ENCODE measurements at places on chromosomes 4 and X.

DNA sequence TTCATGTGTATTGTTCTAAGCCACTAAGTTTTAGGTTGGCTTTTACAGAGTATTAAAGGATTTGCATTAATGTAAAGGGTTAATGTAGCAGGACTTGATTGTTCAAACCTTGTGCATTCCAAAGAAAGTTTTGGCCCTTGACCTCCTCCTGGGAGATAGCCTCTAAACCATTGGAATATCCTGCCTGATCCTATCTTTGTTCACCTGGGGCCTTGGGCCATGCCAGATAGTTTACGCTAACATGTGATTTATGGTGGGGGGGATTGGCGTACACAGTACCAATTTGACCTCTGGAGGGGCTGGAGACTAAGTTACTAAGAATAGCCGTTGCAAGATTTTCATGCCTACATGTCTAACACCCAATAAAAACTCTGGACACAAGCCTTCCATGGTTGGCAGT, 1002.7 kb upstream of the PABPC4L start:
- no peak for DNase-seq

DNA sequence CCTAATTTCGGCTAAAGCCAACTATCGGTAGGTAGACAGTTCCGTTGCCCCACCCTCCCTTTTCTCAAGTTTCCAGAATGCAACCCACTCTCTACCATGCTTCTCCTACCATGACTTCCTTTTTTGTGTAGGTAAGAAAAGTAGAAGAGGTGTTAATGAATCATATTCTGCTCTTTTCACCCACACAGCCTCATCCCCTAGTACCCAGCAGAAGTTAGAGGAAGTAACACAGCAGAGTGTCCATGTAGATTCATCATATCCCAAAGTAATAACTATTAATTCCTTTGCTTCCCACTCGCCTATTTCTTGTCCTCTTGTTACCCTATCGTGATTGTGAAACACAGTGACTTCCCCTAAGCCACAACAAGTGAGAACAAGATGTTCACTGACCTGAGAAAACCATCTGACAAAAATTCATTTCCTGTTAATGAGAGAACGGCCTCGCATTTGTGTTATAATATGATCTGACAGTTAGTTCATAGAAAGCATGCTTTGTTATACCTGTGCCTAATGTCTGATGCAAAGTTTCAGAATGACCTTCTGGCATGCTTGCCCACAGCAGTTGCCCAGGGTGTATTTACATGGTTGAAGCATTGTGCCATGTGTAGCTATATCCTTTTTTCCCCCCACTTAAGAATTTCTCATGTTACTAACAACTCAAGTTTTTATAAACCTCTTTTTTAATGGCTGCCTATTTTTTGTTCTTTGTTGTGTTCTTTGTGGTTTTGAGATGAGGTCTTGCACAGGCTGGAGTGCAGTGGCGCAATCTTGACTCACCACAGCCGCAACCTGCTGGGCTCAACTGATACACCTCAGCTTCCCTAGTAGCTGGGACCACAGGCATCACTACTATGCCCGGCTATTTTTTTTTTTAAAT, 185.6 kb downstream of the RAP1GDS1 start:
- no peak for DNase-seq

GRCh38 chrX:49166914-49167739, 4.6 kb downstream of the MAGIX start:
- peak; percentile 80 for DNase-seq

GRCh38 chr4:35934320-35934981, 309.9 kb downstream of the ARAP2 start:
- no peak for DNase-seq

GRCh38 chr4:122300776-122301175, 78.0 kb upstream of the ADAD1 start:
- DNase-seq, result no peak

DNA sequence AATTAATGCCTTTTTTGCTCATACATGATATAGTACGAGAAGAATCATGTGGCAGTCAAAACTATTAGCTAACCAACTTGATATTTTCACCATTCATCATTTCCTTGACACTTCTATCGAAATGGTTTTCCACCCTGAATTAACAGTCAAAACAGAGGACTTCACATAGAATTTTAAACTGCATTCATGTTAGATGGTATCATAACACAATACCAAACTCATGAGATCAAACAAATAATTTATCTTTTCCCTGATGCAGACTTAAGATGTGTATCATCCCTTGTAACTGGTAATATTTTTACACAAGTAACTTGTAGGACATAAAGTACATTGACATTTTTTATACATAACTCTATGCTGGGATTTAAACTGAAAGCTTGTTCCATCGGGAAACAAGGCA, 18.2 kb upstream of the ANTXR2 start:
- no peak for DNase-seq

- no peak for DNase-seq
Observed at GRCh38 chr4:84691170-84691691, 108.3 kb downstream of the CDS1 start.

DNA sequence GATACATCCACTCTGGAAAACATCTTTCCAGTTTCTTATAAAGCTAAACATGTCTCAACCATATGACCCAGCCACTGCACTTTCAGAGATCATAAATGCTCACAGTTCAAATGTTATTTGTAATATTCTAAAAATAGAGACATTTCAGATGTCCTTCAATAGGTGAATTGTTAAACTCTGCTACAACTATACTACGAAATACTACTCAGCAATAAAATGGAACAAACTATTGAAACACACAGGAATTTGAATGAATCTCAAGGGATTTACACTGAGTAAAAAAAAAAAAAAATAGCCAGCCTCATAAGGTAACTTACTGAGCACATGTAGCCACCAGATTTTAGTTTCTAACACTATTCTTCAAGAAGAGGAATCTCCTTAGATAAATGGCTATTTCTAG, 253.9 kb downstream of the PCDH18 start:
- no peak for DNase-seq

GRCh38 chr4:8217871-8218270, 18.8 kb downstream of the SH3TC1 start:
- DNase-seq, result no peak

GRCh38 chr4:84547211-84547610, 35.7 kb upstream of the CDS1 start:
- DNase-seq, result no peak

DNA sequence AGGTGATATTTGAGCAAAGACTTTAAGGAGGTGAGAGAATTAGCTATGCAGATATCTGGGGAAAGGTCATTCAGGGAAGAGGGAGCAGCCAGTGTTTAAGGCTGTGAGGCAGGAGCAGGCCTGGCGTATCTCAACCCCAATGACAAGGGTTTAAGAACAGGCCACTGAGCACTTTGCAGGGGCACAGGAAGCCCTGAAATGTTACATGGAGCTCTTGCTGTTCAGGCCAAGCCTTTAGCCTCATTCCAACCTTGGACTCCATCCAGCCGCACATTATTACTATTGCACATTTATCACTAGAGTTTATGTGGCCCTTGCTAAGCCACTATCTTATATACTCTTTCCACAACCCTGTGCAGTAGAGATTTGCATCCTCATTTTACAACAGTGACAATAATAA, 114.0 kb downstream of the EFNB1 start:
- no peak for DNase-seq

DNA sequence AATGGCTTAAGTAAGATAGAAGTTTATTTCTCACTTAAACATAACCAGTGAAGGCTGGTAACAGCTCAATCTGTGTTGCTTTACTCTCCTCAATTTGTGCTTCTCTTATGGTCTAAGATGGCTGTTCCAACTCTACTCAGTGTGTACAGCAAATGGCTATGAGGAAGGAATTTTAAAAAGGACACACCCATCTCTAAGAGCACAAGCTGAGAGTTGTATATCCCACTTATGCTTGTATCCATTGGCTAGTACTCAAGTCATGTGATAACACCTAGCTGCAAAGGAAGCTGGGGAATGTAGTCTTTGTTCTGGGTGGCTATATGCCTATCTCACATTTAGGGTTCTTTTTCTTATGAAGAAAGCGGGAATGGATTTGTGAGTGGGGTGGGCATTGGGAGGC, 63.3 kb downstream of the GPAT3 start:
- no peak for DNase-seq

- no peak for DNase-seq
Observed at GRCh38 chr4:48899432-48899749, 7.2 kb downstream of the OCIAD2 start.

- DNase-seq, result no peak
Observed at GRCh38 chr4:110354460-110354859, 121.5 kb upstream of the ENPEP start.

GRCh38 chr4:42216664-42217063, 64.2 kb upstream of the BEND4 start:
- no peak for DNase-seq

DNA sequence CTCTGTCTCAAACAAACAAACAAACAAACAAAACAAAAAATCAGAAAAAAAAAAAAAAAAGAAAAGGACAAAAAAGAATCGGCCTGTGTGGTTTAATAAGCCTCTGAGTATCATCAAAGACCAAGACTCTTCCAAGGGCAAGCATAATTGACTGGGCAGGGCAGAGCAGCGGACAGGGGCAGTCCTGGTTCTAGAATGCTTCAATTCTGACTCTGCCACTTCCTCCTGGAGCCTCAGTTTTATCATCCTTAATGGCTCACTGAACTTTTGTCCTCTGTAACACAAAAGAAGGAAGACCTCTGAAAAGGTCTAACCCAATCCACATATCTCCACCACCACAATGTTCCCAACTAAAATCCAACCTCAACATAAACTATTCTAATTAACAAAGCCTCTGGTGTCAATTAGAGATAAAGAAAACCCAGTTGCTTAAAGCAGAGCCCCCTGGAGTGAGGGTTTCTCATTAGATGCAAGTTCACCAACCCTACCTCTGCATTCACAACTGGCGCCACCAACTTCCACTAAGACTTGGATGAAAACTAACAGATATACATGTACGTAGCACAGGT, 51.7 kb downstream of the TBC1D9 start:
- no peak for DNase-seq

DNA sequence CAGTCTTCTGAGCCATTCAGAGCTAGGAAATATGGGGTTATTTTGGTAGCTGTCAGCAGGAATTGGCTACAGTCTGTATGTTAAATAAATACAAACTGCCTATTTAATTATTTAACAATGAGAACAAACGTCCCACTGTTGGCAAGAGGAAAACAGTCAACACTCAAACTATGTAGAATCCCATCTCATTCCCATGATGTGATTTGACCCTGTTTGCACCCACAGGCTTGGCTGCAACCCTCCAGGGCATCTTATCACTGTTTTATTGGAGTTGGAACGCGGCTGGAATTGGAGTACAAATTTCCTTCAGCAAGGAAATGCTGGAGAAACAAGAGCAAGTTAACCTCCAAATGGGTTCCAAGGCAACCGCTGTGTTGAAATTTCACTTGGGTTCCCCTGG, 124.0 kb downstream of the KIT start:
- peak; percentile 63 for DNase-seq

DNA sequence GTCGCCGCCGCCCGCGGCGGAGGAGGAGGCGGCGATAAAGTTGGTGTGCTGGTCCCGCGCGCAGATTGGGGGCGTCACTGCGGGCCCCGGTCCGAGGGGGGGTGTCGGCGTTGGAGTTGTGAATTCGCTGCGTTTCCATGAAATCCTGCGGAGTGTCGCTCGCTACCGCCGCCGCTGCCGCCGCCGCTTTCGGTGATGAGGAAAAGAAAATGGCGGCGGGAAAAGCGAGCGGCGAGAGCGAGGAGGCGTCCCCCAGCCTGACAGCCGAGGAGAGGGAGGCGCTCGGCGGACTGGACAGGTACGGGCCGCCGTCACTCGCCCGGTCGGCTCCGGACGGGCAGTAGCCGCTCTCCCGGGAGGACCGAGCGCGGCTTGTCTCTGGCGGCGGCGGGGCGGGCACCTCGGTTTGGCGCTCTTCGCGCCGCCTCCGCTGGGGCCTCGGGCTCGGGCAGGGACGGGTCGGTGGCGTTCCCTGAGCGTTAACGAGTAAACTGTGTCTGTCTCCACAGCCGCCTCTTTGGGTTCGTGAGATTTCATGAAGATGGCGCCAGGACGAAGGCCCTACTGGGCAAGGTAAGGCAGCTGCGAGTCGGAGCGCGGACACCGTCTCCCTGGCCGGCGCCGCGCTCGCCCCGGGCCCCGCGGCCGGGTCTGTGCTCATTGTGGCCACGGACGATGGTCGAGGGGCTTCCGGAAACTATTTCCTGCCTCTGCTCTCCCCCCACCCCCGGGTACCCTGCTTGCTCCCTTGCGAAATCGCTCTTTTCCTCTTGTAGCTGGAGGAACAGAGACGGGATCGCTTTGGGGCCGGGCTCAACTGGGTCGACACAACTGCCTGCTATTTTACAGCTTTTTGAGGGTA, 658 bp downstream of the KDM6A start:
- DNase-seq, result peak; percentile 48

DNA sequence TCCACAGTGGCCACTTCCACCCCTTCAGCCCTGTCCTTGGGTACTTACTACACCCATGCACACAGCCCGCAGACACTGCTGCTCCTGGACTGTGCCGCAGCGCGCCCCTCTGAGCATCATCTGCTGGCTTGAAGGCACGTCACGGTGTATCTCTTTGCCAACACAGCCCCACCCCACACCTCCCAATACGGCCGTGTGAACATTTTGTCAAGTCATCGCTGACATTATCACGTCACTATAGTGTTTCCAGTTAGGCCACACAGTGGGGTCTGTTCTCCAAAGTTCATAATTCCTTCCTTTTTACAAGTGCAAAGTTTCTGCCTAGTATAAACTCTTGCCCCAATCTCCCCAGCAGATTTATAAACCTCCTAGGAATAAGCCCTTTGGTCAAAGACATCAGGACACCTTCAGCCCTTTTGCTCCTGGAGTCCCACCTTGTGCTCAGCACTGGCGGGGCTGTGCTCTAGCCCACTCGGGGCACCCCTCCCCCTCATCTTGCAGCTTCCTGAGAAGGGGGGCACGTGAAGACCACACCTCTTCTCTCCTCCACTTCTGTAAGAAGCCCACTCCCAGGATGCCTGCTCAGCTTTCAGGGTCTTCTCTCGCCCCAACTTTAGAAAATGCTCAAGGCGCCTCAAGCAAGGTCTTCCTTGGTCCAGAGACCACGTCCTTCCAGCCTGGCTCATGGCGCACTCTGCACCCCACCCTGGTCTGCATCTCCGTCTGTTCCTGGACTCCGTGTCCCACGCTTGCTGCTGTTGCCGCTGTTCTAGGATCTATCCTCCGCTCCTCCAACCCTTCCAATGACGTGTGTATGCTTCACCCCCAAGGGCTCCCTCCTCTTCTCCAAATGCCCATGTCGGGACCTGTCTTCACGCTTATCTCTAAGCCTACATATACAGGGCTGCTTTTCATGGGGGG, 7.2 kb downstream of the FAM53A start:
- no peak for DNase-seq

Measured in heart left ventricle (tissue), 16 donors.